Stimulated activated CD4-positive, alpha-beta T cell treated with anti-CD3 and anti-CD28 coated beads, Interleukin-1b, Interleukin-23, amount 100 ng/mL, for 1 hour (primary cell): ENCODE measurements at places on chromosomes 2 and 18.

DNA sequence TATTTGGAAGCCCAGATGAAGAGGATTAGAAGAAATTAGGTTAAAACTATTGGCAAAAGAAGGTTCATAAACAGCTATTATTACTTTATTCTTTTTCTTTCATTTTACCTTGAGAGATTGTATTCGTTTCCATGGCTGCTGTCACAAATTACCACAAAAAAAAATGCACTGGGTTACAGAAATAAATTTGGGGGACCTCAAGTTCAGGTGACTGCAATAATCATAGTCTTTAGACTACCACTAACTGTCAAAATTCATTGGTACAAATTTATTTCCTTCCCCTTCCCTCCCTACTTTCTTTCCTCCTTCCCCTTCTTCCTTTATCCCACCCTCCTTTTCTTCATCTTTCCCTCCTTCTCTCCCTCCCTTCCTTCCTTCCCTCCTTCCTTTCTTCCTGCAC is 217.8 kb upstream of the PIK3C3 start:
- no peak for DNase-seq

DNA sequence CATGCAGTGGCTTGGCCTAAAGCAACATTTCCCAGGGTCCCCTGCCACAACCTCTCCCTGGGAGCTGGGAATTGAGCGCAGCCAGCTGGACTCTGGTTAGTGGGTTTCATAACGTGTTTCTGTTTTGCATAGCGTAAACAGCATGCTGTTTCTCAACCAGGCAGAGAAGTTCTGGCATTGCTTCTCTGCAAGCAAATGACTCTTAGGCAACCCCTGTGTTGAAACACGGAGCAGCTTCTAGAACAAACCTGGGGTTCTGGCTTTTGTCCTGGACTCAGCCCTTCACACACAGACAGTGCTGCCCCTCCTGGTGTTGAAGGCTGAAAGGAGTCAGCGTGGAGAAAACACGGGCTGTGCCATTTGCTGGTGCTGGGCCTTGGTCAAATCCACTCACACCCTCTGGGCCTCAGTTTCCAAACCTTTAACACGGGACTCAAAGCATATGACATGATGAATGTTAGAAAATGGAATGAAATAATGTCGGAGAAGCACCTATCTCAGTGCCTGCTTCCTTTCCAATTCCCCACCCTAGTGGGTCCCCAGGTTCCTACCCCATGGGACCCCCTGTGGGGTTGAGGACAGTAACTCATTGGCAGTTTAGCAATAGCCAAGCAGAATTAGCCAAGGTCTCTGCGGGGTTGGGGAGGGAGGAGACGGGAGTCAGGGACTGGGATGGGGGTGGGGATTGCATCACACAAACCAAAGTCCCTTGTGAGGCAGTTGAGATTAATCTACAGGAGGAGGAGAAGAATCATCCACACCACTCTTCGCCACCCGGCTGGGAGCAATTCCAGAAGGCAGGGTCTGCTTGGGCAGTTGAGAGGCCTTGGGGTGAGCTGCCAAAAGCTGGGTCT is 30.2 kb upstream of the IL1R2 start:
- no peak for DNase-seq

- DNase-seq = no peak
Measured at GRCh38 chr2:191023235-191023679, 9.3 kb upstream of the STAT1 start.

- no peak for DNase-seq
Measured at GRCh38 chr2:107412981-107413380, 413.7 kb upstream of the RGPD4 start.

DNA sequence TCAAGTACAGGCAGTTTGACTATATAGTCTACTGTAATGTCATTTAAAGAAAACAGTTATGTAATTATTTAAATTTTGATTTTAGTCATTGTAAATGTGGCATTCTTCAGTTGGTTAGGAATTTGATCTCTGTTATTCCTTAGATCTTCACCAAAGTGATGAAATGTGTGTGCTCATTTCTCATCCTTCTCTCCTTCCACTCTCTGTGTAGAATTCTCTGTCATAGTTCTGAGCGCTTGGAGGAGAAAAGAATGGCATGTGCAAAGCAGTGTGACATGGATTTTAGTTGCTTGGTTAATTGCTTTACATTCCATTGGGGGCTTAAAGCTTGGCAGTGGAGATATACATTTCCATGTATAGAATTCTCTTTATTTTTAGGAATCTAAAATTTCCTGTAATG is 14.8 kb downstream of the PIK3C3 start:
- no peak for DNase-seq

DNA sequence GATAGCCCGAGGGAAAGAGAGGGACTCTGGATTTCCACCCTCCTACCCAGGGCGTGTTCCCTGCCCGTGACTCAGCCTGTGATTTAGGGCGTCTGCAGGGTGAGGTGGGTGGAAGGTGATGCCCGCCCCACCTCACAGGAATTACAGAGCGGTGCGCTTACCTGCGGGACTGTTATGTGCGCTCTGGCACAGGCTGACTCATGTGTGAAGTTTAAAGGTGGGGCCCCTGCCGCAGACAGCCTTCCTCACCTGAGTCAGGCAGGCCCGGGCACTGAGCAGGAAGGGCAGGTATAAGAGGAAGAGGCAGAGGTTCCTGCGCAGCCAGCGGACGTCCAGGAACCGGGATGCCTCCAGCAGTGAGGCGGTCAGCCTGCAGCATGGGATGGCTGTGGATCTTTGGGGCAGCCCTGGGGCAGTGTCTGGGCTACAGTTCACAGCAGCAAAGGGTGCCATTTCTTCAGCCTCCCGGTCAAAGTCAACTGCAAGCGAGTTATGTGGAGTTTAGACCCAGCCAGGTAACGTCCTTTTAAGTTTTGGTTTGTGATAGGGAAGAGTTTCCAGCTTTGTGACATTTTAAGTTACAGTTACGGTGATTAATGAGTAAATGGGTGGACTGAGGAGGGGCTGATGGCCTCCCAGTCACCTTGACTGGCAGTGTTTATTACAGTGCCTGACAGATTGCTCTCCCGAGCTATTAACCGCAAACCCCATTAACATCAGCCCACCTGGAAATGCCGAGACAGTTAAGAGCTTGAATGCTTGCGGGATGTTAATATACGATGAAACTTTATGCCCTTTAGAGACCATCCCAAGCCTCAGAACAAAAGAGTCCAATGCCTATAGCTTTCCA is 141.6 kb upstream of the TTC39C start:
- DNase-seq = no peak

GRCh38 chr2:74290066-74290465 is 53.1 kb downstream of the SLC4A5 start:
- no peak for DNase-seq

- no peak for DNase-seq
Measured at GRCh38 chr2:218622606-218623365, 15.1 kb downstream of the PLCD4 start.

GRCh38 chr18:50839996-50840395 is 20.2 kb upstream of the MRO start:
- no peak for DNase-seq

- DNase-seq = no peak
Measured at GRCh38 chr18:2680216-2680792, 24.8 kb downstream of the SMCHD1 start.

DNA sequence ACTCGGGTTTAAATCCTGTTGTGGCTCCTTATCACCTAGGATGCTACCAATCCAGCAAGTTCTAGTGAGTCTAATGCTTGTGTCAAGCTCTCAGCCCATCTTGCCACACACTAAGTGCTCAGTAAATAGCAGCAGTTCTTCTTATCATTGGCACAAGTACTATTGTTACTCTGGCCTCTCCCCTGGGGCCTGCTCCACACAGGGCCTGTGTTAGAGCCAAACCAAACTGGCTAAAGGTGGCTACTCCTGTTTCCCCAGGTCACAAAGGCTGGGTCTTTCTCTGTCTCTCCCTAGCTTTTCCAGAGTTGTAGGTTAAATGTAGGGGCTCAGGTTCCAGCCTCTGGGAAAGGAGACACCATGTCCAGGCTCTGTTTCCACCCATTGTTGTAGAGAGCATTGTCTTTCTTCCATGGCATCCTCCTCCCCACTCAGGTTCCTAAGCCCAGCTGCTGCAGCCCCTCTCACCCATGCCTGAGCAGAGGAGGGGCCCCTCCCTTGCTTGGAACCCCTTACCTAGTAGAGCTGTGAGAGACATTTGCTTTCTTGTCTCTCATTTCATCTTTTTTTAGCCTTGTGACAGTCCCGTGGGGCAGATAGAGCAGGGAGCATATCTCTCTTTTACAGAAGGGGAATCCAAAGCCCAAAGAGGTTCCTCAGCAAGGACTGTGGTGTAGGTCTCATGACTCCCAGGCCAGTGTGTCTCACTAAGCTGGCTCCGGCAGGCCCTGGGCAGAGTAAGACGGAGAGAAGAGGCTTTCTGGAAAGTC is 56.4 kb upstream of the OTOF start:
- DNase-seq = no peak

- no peak for DNase-seq
Measured at GRCh38 chr2:75607988-75608683, 38.4 kb upstream of the MRPL19 start.

GRCh38 chr2:111118481-111118980 is 2.2 kb upstream of the BCL2L11 start:
- DNase-seq = no peak

- no peak for DNase-seq
Measured at GRCh38 chr18:11807233-11807632, 44.0 kb upstream of the CHMP1B start.

- no peak for DNase-seq
Measured at GRCh38 chr2:128654408-128654807, 335.7 kb upstream of the HS6ST1 start.

DNA sequence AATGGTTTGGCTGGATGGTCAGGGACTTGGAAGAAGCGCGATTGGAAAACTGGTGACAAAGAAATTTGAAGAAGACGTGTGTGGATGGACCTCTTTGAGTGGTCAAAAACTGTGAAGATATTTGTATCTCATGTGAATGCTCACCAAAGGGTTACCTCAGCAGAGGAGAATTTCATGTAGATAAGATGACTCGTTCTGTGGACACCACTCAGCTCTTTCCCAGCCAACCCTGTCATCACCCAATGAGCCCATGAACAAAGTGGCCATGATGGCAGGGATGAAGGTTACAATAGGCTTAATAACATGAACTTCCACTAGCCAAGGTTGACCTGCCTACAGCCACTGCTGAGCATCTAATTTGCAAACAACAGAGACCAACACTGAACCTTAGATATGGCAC is 248.3 kb downstream of the KCNE4 start:
- DNase-seq = no peak

GRCh38 chr2:225930687-225931086 is 531.2 kb downstream of the NYAP2 start:
- DNase-seq = no peak

- DNase-seq = peak; percentile 22
Measured at GRCh38 chr2:238061315-238062202, 758 bp downstream of the SCLY start.

- DNase-seq = no peak
Measured at GRCh38 chr18:23243178-23243577, 107.9 kb downstream of the CABLES1 start.

GRCh38 chr2:29440921-29441623 is 325.9 kb downstream of the CLIP4 start:
- DNase-seq = no peak

- no peak for DNase-seq
Measured at GRCh38 chr2:21294446-21294845, 170.7 kb downstream of the TDRD15 start.

DNA sequence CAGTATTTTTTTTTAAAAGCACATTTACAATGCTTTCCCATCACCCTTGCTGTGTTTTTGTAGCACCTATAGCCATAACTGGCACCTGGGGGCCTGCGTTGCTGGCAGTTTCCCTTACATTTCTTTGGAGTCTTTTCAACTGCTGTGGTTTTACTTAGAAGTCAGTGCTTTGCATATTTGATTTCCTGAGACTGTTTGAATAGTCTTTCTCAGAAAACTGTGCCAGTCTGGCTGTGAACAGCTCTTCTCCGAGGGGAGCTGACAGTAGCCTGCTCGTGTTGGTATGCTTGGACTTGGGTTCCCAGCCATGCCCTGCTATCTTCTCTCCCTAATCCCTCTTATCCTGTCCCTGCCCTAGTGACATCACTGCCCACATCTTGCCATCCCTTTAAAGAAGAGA is 81.5 kb downstream of the DPP4 start:
- DNase-seq = peak; percentile 1

DNA sequence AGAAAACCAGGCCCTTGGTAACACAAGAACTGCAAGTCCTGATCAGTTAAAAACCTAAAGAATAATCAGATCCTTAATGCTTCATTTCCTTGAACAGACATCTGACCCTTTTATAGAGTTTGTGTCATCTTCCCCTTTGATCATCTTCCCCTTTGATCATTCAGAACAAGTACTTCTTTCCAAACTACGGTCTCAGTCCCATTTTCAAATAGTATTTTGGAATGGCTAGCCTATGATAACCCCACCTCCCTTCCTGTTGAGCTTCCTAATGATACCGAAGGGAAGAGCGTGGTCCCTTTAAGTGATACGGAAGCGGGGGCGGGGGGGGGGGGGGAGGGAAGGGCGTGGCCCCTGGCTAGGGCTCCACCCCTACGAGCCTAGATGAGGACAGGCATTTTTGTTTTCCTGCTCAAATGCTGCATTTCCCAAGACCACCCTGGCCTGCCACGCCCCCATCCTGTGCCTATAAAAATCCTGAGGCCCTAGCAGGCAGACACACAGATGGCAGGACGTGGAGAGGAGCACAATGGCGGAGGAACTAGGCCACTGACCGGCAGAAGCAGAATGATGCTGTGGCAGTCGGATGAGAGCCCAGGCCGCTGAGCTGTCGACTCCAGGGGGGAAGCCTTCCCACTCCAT is 24.1 kb upstream of the CHRNA1 start:
- DNase-seq = no peak

DNA sequence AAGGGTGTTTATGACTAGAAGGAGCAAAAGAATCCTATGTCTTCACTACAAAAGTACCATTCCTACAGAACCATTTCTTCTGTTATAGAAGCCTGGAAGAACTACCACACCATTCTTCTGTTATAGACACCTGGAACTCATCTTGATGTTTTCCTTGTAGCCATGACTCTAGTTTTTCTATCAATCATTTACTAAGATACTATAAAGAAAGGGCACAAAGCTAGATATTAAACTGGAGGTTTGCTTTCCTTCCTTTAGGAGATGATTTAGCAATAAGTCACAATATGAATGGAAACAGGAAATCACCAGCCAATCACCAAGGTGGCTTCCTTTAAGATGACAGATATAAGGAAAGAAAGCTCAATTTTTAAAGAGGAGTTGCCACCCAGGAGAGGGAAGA is 100.3 kb upstream of the NEUROD1 start:
- DNase-seq = no peak

DNA sequence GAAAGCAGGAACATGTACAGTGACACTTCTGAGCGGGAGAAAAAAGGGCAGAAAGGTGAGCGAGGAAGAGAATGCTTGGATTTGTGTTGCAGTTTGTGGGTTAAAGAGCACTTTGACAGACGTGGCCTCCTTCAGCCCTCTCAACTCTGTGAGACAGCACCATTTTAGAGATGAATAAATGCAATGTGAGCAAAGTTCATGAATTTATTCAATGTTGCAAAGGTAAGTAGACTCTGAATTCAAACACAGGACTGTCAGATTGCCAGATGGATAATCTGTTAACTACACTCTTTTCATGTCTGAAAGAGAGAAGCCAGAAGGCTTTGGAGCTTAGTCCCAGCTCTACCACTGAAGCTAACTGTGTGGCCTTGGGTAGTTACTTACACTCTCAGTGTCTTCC is 47.7 kb downstream of the BOD1L2 start:
- no peak for DNase-seq

GRCh38 chr2:163610817-163611556 is 124.8 kb downstream of the FIGN start:
- DNase-seq = no peak

GRCh38 chr18:70205421-70206397 is at the start of gene RTTN:
RTTN (minus strand) TSS chr18:70205687; CDS start chr18:70205658, 29 bp downstream.
- DNase-seq = peak; percentile 78
